Stimulated activated CD4-positive, alpha-beta T cell treated with anti-CD3 and anti-CD28 coated beads, TNF-alpha, amount 100 ng/mL, for 48 hours (primary cell): ENCODE measurements at places on chromosomes 2 and 18.

DNA sequence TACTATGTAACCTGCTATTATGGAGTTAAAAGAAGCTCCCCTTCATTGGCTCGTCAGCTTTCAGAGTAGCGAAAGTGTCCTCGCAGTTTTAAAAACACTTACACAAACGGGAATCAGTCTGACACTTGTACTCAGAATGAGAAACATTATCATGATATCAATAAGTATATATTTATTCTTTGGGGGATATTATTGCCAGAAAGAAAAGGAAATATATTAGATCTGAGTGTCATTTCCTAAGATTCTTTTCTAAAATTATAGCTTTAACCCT lies 584.5 kb downstream of the ZEB2 start:
- DNase-seq = no peak

DNA sequence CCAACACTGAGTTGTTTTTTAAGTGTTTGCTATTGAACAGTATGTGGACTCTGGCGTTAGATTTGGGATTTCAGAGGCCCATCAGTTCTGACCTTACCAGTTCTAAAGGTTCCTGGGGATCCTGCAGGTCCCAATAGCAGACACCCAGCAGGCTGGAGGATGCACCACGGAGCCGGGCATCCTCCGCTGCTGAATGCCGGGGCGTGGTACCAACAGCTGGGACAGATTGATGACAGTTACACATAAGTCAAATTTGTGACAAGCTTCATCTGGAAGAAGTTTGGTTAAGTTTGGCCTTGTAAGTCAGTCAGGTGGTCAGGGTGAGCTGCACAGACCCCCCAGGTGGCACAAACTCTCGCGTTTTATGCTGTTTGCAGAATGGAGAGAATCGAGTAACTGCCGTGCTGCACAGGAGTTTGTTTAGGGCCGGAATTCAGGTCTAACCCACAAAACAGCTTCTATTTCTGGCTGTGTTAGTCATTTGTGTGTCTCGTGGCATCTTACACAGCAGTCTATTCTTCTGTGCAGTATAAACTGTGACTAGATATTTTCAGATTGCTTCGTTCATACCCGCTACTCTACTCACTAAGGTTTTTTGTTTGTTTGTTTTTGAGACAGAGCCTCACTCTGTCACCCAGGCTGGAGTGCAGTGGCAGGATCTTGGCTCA lies 19.2 kb downstream of the CTDP1 start:
- no peak for DNase-seq

- DNase-seq = no peak
Measured at GRCh38 chr2:23418056-23418455, 33.1 kb downstream of the KLHL29 start.

GRCh38 chr2:240825476-240825875 lies 5.5 kb upstream of the KIF1A start:
- DNase-seq = no peak

- no peak for DNase-seq
Measured at GRCh38 chr2:142347751-142348150, 216.9 kb upstream of the LRP1B start.

GRCh38 chr2:120562218-120563005 lies 173.3 kb upstream of the GLI2 start:
- DNase-seq = no peak

- DNase-seq = no peak
Measured at GRCh38 chr18:50686409-50686808, 126.5 kb downstream of the MAPK4 start.

DNA sequence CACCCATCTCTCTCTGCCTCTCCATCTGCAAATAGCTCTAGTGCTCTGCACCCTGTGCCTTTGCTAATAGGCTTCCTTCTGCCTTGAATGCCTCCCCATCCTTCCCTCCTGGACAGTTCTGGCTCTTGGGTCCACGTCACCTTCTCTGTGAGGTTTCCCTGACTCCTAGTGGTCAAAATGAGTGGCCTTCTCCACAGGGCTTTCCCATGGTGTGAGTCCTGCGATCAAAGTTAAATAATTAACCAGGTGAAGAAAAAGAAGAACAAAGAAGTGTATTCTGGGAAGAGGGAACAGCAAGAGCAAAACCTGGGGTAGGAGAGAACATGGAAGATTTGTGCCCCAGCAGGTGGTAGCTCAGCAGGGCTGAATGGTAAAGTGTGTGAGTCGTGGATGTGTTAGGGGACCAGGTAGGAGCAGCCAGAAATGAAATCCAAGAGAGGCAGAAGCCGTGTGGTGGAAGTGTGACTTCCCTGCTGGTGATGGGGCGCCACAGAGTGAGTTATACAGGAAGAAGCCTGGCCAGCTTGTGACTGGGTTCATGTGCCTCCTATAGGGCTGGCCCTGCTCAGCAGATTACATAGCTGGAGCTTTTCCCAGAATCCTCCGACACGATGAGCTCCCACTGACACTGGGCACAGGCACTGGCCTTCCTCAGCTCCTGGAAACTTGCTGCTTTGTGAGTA lies 93.8 kb upstream of the LDAH start:
- no peak for DNase-seq

DNA sequence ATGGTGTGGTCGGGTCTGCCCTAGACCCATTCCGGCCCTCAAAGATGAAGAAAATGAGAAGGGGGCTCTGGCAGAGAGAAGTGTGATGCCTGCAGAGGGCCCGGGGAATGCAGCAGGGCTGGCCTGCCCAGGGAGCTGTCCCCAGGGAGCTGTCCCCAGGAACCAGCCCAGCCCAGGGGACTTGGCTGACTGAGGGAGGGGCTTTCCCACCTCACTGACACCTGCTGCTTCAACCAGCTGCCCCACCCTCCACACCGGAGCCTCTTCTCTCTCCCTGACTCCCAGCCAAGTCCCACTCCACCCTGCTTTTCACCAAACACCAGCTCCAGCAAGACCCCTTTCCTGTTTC lies 111.2 kb downstream of the STPG4 start:
- no peak for DNase-seq

GRCh38 chr2:31402388-31402787 lies 12.2 kb downstream of the XDH start:
- DNase-seq = no peak

DNA sequence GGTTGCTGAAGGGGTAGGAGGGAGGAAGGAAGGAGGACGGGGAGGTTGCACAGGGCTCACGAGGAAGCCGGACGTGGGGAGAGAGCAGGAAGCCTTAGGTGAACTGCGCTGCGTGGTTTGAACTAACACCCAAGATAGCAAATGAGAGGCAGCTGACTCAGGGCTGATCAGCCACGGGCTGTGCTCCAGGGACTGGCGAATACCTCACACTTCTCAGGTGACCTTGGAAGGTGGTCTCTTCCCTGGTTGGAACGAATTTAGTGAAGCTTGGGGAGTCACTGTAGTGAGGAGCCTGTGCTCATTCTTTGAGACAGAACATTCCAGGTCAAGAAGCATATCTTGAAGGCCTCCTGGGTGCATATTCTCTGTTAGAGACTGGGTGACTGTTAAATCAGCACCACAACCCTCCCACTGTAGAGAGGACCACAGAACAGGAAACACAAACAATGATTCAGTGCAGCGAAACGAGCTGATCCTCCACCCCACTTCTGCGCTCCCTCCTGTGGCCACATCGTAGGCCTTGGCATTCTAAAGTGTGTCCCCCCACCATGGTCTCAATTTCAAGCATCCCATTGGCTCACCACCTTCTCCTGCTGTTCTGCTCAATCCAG lies 33.8 kb downstream of the TOGARAM2 start:
- peak; percentile 61 for DNase-seq

DNA sequence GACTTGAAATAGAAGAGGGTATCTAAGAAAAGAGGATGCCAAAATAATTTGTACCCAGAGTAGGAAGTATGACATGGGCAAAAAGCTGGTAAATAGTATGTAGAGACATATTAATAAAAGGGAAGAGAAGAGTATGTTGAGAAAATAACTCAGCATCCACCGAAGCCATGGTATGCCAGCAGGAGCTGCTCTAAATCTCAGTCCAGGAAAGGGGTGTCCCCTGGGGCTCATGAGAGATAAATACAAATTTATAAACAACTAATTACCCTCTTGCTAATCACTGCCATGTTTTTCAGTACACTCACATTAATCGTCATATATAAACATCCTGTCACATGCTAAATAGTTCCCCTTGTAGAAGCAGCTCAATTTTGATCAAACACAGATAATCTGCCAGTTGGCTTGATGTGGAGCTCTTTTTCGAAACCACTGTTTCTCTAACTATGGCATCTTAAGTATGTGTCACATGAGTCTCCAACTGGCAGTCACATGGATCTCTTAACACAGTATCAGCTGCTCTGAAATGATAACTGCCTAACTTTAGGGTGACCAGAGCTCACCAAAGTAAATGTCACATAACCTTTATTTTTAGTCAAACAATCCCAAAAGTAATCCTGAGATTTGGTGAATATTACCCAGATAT lies 31.9 kb downstream of the EXOC6B start:
- DNase-seq = no peak

DNA sequence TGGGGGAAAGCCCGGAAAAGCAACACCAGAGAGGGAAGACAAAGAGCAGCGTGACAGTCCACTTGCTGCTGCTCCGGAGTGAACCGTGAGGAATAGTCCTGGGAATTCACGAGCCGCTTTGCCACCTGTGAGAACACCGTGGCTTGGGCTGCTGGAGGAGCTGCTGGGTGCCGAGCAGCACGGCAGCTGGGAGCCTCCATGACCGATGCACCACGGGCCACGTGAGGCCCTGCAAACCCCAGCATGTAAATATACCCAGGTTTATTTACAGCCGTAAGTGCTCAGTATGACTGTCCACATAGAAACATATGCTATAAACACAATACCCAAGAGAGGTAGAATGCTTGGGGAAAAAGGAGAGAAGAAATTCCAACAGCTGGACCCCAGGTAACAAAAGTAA lies 65.1 kb downstream of the SMIM21 start:
- no peak for DNase-seq

DNA sequence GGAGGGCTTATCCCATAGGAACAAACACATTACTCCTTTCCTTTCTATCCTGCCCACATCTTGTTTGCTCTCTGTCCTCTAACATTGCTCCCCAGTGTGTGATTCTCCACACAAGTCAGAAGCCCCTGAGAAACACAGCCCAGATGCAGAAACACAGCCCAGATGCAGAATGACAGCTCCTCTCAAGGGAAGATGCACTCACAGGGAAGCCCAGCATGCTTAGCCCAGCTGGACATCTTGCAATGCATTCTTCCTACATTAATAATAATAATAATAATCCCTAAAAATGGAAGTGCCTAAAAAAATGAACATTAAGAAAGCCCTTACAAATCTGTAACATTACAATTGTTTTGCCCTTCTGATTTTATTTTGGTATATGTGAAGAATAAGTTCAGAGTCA lies 172.1 kb downstream of the CBLN2 start:
- DNase-seq = no peak

DNA sequence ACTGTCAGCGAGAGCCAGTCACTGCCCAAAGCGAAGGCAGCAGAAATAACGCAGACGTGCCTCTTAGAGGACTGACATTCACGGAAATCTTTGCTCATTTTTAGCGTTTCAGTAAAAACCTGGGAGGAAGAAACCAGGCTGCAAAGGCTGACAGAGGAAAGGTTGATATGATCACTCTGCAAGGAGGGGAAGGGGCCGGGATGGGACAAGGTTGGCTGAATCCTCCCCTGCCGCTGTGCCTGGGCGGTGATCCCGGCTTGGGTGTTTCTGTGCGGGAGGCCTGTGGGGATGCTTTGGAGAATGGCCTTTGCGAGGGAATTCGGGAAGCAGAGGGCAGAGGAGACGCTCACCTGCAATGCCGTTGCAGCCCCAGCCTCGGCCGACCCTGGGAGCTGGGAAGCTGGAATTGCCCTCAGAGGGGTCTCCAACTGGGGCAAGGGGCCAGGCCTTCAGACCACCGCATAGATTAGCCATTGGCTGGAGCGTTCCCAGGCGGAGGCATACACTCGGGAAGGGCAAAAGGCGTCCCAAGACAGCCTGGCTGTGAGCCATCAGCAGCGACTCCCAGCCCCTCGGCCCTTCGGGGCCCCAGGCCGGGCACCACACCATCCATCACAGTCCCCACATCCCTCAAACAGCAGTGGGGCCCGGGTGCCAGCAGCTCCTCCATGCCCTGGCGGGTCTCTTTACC lies 111.7 kb upstream of the GPC1 start:
- no peak for DNase-seq

- no peak for DNase-seq
Measured at GRCh38 chr2:207760453-207760852, 9.3 kb downstream of the FZD5 start.

DNA sequence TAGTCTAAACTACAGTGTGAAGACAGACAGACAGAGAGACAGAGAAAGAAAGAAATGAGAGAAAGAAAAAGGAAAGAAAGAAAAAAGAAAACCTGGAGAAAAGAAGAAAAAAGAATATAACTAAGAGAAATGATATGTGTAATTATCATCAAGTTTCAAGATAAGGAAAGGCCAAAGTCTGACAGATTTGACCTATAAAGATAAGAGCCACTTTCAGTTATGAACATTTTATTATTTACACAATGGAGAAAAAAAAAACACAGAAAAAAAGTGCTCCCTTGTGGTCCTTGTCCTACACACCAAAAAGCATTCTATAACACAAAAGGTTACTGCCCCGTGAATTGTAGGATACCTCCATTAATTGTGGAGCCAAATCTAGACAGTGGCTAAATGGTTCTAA lies 937.2 kb upstream of the DDX18 start:
- DNase-seq = no peak

DNA sequence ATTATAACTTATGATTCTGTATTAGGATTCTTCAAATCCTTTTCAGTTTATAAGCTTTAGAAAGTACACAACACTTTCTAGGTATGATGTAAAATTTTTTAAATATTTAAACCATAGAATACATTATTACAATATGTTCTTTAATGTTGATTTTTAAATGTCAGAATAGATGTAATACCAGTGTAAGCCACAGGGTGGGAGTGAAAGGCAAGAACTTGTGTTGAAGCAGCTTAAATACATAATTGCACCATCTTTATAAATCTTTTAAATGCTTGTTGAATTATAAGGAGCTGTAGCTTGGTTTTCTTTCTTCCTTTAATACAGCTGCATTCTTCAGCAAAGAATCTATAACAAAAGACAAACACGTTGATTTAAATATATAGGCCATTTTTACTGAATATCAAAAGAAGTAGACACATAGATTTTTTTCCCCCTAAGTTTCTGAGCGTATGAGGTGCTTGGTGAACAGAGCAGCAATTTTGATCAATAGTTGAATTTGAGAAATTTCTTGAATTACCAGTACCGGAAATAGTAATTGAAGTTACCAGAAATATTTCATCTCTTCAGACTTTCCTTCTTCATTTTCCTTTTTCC lies 63.0 kb downstream of the TANK start:
- no peak for DNase-seq

GRCh38 chr2:191369034-191369433 lies 123.8 kb downstream of the MYO1B start:
- DNase-seq = no peak
